OCI-M1 (cell line): ENCODE measurements at places on chromosomes 2 and 18.

- DNase-seq, result no peak
Observed at GRCh38 chr2:226139759-226140158, 659.9 kb downstream of the IRS1 start.

GRCh38 chr2:97704989-97705388 is 8.4 kb upstream of the ZAP70 start:
- DNase-seq, result no peak

GRCh38 chr2:111117598-111118480 is 2.9 kb upstream of the BCL2L11 start:
- DNase-seq, result no peak

GRCh38 chr2:159157361-159158209 is 128.9 kb downstream of the WDSUB1 start:
- no peak for DNase-seq

DNA sequence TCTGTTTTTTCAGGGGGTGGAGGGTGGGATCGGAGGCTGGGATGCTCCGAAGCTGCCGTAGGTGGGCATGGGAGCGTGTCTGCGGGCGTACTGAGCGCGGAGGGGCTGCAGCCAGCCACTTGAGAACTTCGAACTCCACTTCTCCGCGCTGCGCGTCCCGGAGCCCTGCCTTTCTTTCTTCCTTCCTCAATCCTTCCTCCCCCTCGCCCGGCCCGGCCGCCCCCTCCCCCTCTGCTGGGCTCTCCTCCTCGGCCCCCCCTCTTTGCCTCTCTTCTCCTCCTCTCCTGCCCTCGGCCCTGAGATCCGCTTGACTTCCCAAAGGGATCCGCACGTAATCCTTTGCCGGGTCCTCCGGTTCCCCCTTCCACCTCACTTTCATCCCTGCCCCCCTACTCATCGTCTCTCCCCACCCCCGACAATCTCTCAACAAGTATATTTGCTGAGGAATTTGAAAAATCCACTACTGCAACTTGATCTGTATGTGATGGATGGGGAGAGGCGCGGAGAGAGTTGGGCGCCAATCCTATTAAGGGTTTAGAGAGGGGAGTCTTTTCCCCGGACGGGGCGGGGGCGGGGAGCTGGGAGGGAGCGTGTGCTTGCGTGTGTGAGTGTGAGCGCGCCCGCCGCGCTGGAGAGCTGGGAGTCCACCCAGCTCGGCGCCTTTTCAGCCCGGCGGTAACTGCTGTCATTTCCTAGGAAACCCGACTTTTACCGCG is 1.1 kb downstream of the GLI2 start:
- no peak for DNase-seq

- no peak for DNase-seq
Observed at GRCh38 chr18:31736630-31737029, 24.1 kb downstream of the SLC25A52 start.

DNA sequence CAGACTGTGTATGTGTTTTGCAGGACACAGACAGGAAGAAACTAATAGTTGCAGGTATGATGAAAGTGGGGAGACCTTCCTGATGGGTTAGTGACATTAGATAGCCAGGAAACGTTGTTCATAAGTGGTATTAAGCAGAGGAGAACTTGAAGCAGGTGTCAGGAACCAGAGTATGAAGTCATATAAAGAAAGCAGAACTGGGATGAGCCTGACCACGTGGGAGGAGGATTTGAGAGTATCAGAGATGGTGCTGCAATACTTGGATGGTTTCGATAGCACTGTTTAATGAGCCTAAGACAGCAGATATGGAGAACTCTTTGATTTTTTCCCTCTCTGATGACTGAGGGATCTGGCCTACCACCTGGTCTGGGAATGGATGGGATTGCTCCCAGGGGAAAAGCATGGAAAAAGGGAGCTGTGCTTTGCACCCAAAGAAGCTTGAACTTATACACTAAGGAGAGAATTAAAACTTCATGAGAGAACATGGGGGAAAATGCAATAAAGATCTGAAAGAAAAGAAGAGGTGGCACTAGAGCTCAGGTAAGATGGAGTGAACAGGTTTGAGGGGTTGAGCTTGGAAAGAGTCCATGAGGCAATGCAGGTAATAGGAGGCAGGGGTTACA is 226.0 kb upstream of the LRRTM1 start:
- DNase-seq, result peak; percentile 2

DNA sequence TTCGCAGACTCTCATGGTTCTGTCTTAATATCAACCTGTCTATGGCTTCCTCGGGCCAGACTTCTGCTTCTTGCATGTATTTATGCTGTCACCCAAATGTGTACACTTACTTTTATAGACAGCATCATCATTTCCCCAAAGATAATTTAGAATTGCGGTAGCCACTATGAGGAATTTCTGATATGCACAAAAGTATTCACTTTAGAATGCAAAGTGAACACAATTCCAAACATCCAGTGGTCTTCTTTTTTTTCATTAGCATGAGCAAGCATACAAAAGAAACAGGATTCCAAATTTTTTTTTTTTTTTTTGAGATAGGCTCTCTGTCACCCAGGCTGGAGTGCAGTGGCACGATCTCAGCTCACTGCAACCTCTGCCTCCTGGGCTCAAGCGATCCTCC is 21.0 kb upstream of the MCFD2 start:
- DNase-seq, result no peak

DNA sequence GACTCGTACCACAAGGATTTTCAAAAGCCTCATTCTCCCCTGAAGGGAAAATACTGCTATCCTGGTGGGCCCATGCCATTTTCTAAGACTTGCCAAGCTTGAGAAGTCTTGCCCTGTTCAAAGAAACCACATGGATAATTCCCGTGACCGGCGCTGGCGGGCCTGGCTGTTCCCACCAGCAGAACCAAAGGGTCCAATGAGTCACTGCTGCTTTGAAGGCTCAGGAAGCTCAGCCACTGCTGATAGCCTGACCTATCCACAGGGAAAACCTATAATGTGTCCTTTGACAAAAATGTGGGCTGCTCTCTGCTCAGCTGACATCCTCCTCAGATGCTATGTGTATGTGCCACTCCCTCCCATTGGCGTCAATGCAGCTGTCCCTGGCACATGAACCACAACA is 137.9 kb upstream of the RAB12 start:
- no peak for DNase-seq

- DNase-seq, result peak; percentile 62
Observed at GRCh38 chr2:49770919-49771318, 616.6 kb upstream of the FSHR start.

DNA sequence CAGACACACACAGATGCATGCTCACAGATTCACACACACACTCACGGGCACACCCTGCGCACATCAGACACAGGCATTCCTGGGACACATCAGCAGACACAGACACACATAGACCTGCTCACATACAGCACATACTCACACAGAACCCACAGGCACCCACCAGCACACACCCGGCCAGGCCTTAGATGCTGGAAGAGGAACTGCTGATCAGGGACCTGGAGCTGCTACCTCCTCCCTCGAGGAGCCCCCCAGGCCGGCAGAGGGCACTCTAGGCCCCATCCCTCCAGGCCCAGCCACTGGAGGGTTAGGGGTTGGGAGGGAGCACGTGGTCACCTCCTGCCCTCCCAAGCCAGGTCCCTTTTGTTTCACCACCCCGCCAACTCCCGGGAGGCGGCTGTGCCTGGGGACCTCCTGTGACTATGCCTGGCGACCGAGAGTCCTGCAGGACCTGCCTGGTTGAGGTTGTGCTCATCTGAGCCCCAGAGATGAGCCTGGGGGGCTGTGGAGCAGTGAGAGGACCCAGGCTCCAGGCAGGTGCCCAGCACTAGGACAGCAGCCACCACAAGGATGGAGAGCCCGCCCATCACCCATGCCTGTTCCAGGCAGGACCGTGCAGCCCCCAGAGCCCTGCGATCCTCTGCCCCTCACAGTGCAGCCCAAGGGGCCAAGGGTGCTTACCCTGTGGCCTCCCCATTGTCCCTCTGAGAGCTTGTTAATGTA is 21.0 kb upstream of the PTMA start:
- peak; percentile 94 for DNase-seq

DNA sequence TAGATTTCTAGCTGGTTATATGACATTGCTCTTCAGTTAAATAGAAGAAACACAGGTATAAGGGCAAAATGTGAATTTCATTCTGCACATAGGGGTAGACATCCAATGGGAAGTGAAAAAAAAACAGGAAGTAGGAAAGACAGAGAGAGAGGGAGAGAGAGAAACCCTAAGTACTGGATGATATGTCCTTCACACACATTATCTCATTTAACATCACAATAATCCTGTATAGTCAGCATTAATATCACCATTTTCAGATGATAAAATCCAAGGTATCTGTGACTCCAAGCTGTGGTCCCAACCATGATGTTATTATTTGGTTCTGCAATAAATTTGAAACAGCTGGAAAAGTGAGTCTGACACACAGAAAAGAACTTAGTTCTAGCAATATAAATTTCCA is 759.9 kb downstream of the SATB2 start:
- no peak for DNase-seq

- DNase-seq, result no peak
Observed at GRCh38 chr18:25295624-25296138, 56.3 kb downstream of the ZNF521 start.

DNA sequence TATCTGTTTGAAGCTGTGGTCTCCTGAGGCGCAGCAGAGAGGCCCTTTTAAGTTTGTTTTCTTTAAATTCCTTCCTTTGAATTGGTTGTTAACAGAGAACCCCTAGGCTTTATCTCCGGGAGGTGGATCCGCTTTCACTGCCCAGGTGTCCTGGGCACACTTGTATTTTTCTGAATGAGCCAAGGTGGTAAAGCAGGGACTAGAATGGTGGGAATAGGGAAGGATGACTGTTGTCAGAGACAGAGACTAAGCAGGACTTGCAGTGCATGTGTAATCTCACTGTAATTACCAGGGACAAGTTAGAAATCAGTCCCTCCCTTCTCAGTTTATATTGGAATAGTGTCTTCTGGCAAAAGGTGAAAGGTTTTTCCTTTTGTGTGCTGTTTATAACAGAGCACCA is 72.8 kb downstream of the PHLPP1 start:
- no peak for DNase-seq

DNA sequence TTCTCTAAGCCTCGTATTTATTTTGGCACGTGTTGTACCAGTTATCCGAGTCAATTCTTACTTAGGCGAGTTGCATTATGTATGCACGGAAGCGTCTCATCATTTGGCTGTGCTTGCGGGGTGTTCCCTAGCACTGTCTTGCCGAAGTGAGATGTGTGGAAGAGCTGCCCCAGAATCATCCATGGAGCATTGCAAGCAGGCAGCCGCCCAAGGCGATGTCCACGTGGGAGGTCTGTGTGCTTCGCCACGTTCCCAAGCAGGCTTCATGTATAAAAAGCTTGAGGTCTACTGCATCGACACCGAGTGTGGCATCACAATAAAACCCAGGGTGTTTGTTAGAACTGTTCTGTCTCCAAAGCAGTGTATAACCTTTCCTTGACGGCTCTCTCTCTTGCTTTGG is 849.9 kb downstream of the DCDC2C start:
- DNase-seq, result no peak

DNA sequence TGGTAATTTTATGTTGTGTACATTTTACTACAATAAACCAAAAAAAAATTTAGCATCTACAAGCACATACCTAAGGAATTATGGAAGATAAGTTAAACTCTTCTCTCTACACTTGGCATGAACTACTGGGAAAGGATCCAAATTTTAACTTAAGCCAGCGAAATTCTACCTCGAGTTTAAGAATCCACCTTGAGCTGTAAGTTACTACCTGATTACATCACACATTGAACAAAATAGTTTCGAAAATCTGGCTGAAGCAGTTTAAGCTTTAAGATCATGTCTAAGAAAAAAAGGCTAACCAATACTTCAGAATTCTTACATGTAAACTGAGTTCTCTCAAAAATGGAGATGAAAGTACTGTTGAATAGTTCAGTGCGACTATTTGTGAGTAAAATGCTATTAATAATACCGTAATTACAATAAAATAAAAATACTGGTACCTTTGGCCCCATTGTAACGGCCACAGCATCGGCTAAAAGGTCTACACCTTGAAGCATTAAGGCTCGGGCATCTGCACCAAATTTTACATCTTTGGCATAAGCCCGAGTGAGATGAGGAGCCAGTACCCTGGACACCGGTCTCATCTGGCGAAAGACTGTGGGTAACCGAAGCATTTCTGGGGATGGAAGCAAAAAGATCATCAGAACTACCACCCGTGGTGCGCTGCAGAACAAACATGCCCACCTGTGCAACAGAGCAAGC is 1.3 kb downstream of the HSPD1 start:
- DNase-seq, result peak; percentile 40

DNA sequence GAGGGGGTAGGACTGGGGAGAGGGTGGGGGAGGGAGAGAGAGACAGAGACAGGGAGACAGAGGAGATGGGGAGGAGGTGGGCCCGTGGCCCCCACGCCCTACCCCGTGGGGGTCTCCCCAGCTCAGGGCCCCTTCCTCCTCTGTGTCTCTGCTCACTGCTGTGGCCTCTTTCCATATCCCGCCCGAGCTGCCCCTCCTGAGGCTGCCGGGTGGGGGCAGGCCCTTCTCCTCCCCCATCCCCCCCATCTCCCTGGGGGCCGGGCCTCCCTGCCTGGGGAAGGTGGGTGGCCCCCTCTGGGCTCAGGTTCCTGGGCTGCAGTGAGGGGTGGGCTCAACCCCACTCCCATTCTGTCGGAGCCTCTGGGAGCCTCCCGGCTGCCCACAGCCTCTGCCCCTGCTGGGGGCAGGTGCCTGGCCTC is 332 bp upstream of the PDCD1 start:
- no peak for DNase-seq

DNA sequence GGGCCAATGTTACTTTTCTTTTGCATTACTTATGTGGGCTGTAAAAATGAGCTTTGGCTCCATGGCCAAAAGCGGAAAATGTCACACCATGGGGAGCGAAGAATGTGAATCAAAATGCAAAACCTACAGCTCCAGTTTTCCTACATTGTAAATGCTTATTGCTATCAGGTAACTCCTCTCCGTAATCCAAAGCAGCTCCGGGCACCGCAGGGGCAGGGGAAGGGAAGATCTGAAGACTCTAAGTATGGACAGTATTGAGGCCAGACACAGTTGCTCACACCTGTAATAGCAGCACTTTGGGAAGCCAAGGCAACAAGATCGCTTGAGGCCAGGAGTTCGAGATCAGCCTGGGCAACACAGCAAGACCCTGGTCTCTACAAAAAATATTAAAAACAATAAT is 7.1 kb upstream of the AGFG1 start:
- DNase-seq, result no peak

- DNase-seq, result no peak
Observed at GRCh38 chr2:27830656-27831055, 59.1 kb downstream of the MRPL33 start.

- no peak for DNase-seq
Observed at GRCh38 chr2:96143231-96143847, 1.9 kb downstream of the DUSP2 start.

DNA sequence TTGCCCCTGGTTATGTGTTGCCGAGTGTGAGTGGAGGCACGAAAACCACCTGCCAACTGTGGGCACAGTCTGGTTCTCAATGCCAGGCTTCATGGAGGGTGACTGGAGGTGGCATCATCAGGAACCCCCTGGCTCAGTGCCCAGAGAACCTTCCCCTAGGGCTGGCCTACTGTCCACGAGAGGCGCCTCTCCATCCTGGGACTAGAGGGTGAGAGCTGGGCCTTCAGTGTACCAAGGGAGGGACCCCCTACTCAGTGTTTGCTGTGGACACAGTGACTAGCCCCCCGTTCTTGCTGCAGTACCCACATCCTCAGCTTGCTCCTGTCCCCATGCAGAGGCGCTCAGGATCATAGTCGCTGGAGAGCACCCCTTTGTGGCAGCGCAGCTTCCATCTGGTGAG is 202.6 kb downstream of the HDAC4 start:
- DNase-seq, result no peak
